Dermis blood vessel endothelial cell (primary cell): ENCODE measurements at places on chromosomes 4 and X. TPM values are rescaled to one million over a fixed set of nuclear protein-coding genes. Genes with fewer than 3 reads are reported as not detected.

The XAGE3 gene
- not detected in 2 replicates for total RNA-seq

The PABPC4L gene
- total RNA-seq, result 0.56 and 1.0 TPM in 2 replicates

The MGAT4D gene
- total RNA-seq, result not detected in 2 replicates

The MAGEA2 gene
- total RNA-seq, result not detected in 2 replicates

The GLRA2 gene
- not detected in 2 replicates for total RNA-seq

The TENM3 gene
- total RNA-seq, result 28.1 and 38.1 TPM in 2 replicates

The UGT2A1 gene
- total RNA-seq, result under 0.01 and 0.05 TPM in 2 replicates

The SPANXA1 gene
- total RNA-seq, result not detected in 2 replicates

The DDIT4L gene
- total RNA-seq, result 1.7 and 2.2 TPM in 2 replicates

The PNMA5 gene
- not detected in 2 replicates for total RNA-seq

The HSD17B11 gene
- total RNA-seq, result 48.0 and 71.5 TPM in 2 replicates

The CSN1S1 gene
- 0.09 TPM in 1 of 2 replicates, not detected in the other for total RNA-seq

The ZMAT1 gene
- total RNA-seq, result 1.3 and 2.4 TPM in 2 replicates

The SUPT20HL2 gene
- total RNA-seq, result not detected in 2 replicates

The CPEB2 gene
- 12.4 and 14.9 TPM in 2 replicates for total RNA-seq

The ANOS1 gene
- total RNA-seq, result 0.17 and 0.47 TPM in 2 replicates

The HSFX2 gene
- 0.37 TPM in 1 of 2 replicates, not detected in the other for total RNA-seq

The GYPB gene
- total RNA-seq, result not detected in 2 replicates

The MTTP gene
- total RNA-seq, result 0.23 TPM in 1 of 2 replicates, not detected in the other

The PIN4 gene
- total RNA-seq, result 9.3 and 12.4 TPM in 2 replicates

The TRAM1L1 gene
- 0.17 and 0.88 TPM in 2 replicates for total RNA-seq

The SLC6A14 gene
- total RNA-seq, result not detected in 2 replicates

The GAB1 gene
- total RNA-seq, result 25.8 and 34.5 TPM in 2 replicates

The PCDH10 gene
- under 0.01 and 0.14 TPM in 2 replicates for total RNA-seq

The TDO2 gene
- not detected in 2 replicates for total RNA-seq

The CT47B1 gene
- total RNA-seq, result not detected in 2 replicates

The OTC gene
- total RNA-seq, result 2.4 and 4.5 TPM in 2 replicates

The CD38 gene
- 9.4 and 22.0 TPM in 2 replicates for total RNA-seq

The IGSF1 gene
- 0.93 TPM in 1 of 2 replicates, not detected in the other for total RNA-seq

The FOXR2 gene
- total RNA-seq, result not detected in 2 replicates

The NLRP2B gene
- total RNA-seq, result under 0.01 and 0.14 TPM in 2 replicates
